ENCODE measurements at places on chromosomes 2 and 18.

GRCh38 chr18:29147944-29148343 is 971.0 kb upstream of the CDH2 start:
- DNase-seq: no peak

GRCh38 chr2:46461011-46461674 is 18.2 kb upstream of the TMEM247 start:
- peak; percentile 11 for DNase-seq

DNA sequence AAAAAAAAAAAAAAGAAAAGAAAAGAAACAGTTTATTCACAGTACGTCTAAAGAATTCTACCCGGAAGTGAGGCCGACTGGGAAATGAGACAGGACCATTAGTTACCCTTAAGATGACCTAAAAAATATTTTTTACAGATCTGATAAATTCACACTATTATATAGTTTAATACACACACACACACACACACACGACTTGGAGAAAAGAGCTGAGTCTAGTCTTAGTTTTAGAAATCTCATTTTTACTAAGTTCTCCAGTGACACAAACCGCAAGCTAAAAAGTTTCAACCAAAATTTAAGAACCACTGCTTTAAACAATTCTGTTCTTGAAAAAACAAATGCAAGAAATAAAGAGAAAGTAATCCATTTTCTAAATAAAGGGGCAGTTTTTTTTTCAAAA is 27.1 kb downstream of the ST3GAL5 start:
- DNase-seq: no peak

GRCh38 chr18:40531051-40531450 is 1424.0 kb upstream of the PIK3C3 start:
- DNase-seq: no peak

- DNase-seq: no peak
Observed at GRCh38 chr2:25411281-25411680, 69.6 kb upstream of the DNMT3A start.

- DNase-seq: peak; percentile 11
Observed at GRCh38 chr2:102806250-102806837, 44.5 kb downstream of the TMEM182 start.

- peak; percentile 1 for DNase-seq
Observed at GRCh38 chr2:178796079-178796677, 11.0 kb downstream of the TTN start.

DNA sequence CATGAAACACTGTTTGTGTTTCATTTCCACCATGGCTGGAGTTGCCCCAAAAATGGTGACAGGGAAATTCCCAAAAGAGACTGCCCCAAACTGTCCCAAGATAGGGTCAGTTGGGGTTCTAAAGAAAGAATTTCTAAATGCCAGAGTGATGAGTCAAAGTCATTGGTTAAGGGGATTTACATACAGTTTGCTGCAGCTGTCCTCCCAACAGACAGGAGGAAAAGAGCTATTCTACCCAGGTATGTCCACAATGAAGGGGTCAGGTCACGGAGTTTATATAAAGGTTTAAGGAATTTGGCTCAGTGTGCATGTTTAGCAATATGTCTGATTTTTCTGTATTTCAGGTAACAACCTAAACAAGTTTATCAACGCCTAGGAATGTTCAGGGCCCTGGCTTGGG is 344.1 kb downstream of the TDRD15 start:
- no peak for DNase-seq

GRCh38 chr2:54681416-54681815 is 42.0 kb upstream of the EML6 start:
- DNase-seq: no peak

GRCh38 chr18:39913672-39914366 is 2041.2 kb upstream of the PIK3C3 start:
- DNase-seq: no peak

DNA sequence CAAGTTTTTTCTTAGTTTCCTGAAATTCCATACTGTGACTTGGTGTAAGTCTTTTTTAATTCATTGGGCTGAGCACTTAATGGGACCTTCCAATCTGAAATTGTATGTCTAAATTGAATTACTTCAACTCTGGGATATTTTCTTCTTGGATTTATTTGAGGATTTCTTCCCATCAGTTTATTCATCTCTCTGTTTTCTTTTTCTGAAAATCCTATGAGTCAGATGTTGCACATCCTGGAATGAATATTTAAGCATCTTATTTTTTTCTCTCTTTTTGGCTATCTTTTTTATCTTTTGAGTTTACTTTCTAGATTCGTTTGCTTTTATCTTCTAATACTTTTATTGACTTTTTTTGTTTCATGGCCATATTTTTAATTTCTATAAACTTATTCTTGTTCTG is 55.4 kb upstream of the ACYP2 start:
- no peak for DNase-seq

DNA sequence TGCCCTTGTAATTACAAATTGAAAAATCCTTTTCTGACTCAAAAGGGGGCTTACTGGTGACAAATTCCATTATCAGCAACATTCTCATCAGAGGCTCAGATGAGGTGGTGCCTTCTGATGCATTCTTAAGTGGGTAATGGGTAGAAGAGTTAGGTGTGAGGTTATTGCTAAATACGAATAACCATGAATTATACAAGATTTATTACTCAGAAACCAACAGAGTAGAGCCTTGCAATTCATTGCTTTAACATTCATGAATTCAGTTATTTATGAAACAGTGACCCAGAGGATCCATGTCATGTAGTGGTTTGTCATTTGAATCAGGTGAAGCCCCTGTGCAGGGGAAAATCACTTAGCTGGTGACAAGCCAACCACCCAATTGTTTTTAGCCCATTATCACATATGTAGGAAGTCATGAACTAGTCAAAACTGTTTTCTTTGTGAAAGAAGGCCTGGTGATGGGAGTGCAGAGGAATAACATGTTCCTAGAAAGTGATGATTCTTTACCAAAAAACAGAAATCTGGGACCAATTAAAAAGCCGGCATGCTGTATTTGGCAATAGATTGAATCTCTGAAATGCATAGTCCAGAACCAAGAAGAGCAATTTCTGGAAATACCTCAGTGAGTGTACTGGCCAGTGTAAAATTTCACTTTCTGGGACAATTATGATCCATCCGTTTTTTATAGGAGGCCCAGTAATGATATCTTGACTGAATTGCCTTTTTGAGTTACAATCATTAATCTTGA is 70.2 kb downstream of the CRIM1 start:
- DNase-seq: no peak

DNA sequence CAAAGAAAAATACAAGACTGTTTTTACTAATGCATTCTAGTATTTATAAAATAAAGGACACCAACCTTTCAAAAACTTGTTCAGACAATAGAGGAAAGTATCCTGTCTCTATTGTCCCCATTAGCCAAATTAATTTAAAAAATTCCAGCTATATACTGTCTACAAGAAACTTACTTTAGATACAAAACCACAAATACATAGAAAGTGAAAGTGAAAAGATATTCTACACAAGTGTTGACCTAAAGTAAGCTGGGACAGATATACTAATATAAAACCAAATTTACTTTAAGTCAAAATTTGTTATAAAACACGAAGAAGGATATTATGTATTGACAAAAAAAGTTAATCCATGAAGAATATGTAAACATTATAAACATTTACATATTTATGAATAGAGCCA is 893.3 kb upstream of the TMEFF2 start:
- no peak for DNase-seq

DNA sequence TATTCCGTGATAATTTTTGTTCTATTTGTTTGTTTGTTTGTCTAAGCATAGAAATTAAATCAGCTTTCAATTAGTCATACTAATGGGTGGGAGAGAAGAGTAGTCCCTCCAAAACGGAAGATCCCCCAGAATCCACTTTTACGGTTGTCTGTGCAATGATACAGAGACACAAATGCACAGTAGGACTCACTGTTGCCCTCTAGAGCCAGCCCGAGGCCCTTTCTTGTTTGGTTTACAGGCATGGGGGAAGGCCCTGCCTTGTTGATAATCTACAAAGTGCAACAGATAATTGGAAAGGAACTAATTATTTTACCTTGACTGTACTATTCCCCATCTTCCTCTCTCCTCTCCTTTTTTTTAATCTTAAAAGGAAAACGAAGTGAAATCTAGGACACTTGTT is 121.1 kb downstream of the ACOXL start:
- DNase-seq: no peak

DNA sequence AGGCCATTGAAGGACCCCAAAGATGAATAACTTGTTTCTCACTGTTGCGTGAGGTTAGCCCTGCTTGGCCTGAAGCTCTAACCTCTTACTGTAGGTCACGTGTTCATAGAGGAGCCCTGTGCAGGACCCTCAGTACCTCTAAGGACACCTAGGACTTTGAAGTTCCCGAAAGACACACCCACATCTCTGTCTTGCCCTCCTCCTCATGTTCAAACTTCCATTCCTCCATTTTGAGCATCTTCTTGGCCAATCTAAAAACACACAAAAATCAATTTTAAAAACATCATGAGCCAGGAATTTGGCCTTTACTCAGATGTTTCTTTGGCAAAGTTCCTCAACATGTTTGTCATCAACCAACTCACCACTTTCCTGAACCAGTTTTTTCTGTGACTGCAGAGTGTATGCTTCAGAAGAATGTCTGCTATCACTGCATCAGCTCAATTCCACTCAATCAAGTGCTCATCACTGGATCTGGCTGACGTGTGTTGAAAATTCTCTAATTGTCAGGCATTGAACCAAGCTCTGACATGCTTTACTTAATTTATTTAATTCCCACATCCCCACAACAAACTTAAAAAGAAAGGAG is 101.6 kb downstream of the AP1S3 start:
- no peak for DNase-seq

DNA sequence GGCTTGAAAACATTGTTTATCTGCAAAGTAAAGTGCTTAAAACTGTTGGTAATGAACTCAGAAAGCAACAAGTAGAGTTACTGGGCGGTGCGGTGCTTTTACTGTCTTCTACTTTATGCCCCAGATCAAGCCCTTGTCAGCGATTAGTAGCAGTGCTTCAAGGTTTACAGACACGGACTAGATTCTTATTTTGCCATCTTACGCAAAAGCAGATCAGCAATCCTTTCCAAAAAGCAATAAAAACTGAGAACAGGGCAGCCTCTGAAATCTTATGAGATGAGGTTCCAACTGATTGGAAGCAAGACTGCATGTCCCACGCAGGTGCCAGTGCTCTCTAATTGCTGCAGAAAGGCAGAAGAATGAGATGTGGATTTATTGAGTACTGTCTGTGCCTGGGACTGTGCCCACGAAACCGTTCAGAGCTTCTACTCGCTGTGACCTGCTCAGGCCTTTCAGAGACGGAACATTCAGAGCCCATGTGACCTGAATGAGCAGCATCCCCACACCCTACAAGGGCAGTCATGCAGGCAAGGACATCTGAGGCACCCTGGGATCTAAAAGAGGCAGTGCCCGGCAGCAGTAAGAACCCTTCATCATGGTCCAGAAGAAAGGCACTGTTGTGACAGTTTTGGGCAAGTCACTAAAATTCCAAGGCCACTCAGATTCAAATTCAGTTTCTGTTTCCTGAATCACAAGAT is 15.7 kb downstream of the COL4A3 start:
- DNase-seq: no peak

- DNase-seq: no peak
Observed at GRCh38 chr18:69944436-69944835, 3.2 kb downstream of the CD226 start.

DNA sequence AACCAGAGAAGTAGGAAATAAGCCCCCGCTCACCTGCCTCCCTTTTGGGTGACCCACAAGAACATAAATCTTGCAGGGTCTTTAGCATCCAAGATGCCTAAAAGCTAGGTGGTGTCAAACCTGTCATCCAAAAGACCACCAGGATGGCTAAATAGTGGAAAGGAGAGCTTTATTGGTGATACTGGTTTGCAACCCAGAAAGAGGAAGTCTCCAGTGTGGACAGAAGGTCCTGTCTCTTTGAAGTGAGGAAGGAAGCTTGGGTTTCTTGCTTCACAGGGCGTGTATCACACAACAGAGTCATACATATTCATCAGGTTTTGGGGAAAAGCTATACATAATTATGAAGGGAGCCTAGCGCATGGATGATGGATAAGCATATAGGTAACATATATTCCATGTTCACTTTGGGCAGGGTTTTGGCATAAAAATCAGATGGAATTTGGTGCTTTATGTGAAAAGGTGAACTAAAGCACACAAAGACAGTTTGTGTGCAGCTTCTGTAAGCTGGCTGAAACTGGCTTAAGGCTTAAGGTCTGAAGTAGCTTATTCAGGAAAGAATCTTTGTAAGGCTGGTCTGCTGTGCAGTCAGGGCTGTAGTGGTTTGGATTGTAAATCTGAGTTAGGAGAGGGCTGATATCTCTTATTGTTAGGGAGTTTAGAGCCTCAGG is 102.2 kb upstream of the MSH2 start:
- no peak for DNase-seq

- no peak for DNase-seq
Observed at GRCh38 chr2:231557571-231558217, 27.4 kb upstream of the NMUR1 start.

GRCh38 chr2:7841751-7842150 is 840.1 kb upstream of the ID2 start:
- no peak for DNase-seq

GRCh38 chr2:223784221-223784772 is 53.1 kb downstream of the AP1S3 start:
- DNase-seq: no peak

GRCh38 chr18:48408111-48408726 is 964 bp downstream of the ZBTB7C start:
- no peak for DNase-seq

DNA sequence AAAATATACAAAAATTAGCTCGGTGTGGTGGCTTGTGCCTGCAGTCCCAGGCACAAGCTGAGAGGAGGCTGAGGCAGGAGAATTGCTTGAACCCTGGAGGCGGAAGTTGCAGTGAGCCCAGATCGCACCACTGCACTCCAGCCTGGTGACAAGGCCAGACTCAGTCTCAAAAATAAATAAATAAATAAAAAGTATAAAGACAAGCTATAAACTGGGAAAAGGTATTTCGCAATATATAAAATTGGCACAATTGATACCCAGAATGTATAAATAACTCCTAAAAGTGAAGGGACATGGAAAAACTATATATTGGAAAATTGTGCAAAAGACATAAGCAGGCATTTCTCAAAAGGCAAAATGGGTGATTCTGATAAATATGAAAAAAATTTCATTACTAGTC is 657.9 kb upstream of the SLC8A1 start:
- no peak for DNase-seq

DNA sequence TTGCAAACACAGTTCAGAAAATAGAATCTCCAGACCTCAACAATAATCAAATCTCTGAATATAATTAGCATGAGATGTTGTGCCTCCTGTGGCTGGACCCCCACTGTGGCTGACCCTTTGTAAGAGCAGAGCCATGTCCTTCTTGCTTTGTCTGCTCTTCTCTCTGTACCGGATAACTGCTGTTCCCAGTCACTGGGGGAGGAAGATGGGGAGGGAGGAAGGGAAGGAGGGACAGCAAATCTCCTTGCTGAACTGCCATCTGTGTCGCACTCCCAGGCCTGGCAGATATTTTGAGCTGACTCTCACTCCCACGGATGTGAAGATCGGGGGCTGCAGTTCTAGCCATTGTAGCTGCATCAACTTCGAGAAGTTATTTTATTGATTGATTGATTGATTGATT is 319.0 kb upstream of the CXCR4 start:
- DNase-seq: no peak

- DNase-seq: no peak
Observed at GRCh38 chr18:58473071-58473470, 155.8 kb downstream of the ALPK2 start.

Measured in NCI-H1105 (cell line).